ENCODE measurements at places on chromosomes 16 and 17.

- DNase-seq = no peak
Measured at GRCh38 chr17:79919164-79919585, 79.9 kb upstream of the CBX4 start.

DNA sequence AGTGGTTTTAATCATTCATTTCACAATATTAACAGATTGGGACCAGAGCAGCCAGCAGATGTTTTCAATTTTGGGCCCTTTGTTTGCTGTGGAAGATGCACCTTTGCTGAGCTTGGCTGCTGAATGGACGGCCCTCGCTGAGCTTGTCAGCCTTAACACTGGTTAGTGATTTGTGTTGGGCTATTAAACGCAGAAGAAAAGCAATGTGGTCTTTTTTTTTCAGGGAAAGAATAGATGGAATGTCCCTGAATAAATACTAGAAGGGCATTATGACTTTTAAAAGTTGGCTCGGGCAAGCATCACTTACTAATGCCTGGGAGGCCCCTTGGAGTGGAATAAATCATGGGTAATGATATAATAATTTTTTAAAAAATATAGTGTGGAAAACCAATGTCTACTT, 297.0 kb downstream of the MAP2K6 start:
- no peak for DNase-seq

GRCh38 chr16:28556914-28557320, 3.2 kb downstream of the SGF29 start:
- DNase-seq = no peak

DNA sequence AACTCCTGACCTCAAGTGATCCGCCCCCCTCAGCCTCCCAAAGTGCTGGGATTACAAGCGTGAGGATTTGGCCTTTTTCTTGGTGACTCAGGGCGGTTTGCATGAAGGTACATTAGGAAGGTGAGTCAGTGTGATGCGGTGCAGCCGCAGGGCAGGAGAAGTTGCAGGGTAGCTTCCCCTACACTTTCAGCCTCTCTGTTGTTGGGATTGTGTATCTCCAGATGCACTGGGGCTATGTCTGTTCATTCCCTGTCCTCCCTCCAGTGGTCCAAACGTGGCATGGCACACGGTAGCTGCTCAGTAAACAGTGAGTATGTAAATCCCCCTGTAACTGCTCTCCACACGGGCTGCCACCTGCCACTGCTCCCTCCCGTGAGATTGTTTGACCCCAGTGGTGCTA, 109.1 kb upstream of the CDC42EP4 start:
- peak; percentile 62 for DNase-seq

DNA sequence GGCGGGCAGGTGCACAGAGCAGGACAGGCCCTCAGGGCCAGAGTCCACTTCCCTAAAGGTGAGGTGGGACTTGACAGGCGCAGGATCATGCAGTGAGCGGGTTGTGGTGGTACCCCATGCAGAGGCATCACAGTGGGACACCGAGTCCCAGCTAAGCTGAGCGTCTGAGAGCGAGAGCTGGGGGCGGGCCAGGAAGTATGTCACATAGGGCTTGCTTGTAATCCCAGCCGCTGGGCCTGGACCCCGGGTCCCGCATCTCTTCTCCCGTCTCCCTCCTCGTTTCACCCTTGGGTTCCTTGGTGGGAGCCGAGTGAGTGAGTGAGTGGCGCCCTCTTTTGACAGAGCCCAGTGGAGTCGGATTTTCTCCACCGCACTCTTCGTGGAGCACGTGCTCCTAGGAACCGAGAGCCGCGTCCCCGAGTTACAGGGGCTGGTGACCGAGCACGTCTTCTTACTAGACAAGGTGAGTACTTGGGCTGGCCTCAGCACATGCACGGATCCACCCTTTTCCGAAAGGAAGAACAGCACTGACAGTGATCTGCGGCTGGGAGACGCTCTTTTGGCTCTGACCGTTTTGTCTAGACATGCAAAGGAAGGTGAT, 50.8 kb upstream of the ENDOV start:
- peak; percentile 68 for DNase-seq

DNA sequence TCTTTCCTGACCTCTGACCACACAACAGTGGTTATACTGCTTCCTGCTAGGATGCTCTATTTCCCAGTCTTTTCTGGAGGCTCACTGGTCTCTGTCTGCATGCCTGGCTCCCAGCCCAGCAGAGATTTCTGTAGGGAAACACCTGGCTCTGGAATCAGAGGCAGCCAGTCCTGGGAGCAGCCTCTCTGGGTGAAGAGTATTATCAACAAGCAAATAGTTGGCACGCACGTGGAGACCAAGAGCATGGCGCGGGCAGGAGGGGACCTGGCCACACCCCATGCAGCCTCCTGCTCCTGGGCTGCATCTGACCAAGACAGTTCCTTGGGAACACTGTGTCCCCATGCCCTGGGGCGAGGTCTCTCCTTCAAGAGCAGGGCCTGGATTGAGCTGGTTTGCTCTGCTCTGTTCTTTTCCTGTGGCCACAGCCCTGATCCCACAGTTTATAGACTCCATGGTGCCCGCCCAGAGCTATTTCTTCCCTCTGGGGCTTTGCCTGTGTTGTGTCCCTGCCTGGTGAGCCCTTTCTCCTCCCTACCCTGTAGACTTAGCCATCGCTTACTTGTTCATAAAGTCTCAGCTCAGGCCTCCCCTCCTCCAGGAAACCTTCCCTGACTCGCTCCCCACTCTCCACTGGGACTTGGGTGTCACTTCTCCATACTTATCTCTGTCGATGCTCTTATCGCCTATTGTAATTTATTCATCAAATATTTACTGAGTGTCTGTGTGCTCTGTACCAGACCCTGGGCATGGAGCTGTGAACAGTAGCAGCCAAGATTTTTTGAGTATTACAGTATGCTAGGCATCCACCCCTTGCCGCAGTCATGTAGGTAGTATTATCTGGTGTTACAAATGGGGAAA, 60.6 kb downstream of the SCNN1B start:
- DNase-seq = no peak

GRCh38 chr16:89102041-89102471, 8.4 kb downstream of the ACSF3 start:
- DNase-seq = no peak

DNA sequence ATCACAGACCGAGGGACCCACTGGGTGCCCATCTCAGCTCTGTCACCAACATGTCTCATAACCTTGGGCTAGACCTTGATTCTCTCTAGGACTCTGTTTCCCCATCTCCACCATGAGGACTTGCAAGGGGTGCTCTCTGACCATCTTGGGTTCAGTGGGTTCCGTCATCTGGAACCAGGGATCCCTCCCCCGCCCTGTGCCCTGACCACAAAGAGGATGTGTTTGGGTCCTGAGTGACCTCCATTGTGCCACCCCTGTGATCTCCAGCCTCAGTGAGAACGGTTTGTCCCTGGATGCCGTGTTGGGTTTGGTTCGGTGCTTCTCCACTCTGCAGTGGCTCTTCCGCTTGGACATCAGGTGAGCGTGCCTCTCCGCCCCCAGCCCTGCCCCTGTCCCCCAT, 49.1 kb upstream of the CPNE2 start:
- DNase-seq = no peak

- no peak for DNase-seq
Measured at GRCh38 chr16:5837007-5837670, 739.5 kb upstream of the EEF2KMT start.

- no peak for DNase-seq
Measured at GRCh38 chr17:45384789-45385262, 47.8 kb downstream of the ARHGAP27 start.

DNA sequence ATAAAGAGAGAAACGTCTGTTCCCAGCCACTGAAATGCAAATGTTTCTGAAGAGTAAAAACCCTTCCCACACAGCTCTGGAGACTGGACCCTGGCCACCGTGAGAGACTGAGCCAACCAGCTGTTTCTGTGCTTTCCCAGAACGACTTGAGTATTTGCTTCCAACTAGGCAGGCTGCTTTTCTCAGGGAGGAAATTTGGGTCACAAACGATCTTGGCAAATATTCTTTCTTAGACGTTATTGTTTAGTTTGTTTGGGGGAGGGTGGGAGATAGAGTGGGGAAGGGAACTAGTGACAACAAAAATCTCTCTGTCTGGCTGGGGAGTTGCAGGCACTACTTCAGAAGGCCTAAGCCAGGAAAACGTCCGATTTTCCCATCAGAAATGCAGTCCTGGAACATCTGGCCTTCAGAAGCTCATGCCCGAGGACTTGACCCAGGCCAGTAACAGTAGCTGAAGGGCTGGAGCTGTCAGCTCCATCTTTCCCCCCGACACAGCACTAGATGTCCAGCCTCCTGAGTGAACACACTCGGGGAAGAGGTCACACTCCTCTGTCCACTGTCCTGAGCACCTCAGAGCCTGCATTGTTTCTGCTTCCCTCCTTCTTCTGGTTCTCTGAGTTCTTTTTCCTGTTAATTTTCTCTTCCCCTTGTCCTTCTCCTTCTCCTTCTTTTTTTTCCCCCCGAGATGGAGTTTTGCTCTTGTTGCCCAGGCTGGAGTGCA, 4.0 kb downstream of the CCDC92B start:
- no peak for DNase-seq

GRCh38 chr16:14289692-14290340, 218.7 kb downstream of the MRTFB start:
- peak; percentile 64 for DNase-seq

GRCh38 chr17:55159251-55159650, 105.5 kb upstream of the HLF start:
- DNase-seq = no peak

DNA sequence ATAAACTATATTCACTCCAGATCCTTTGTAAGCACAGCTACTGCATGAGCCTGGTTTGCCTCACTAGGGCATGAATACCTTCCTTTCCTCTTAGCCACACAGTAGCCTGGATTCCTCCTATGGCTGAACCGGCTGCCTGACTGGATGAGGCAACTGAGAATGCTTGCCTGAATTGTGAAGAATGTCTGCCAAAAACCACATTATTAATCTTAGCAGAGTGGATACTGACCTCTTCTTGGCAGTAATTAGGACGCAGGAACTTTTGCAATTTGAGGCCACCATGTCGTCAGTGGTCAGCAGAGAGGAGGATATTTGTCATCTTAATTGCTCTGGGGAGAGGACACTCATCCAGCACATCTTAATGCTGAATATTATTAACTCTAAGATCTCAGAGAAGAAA, 651.8 kb upstream of the GOT2 start:
- no peak for DNase-seq

GRCh38 chr17:46011711-46012505, 12.9 kb downstream of the STH start:
- no peak for DNase-seq

GRCh38 chr16:55527885-55528284, 19.0 kb downstream of the LPCAT2 start:
- DNase-seq = no peak

DNA sequence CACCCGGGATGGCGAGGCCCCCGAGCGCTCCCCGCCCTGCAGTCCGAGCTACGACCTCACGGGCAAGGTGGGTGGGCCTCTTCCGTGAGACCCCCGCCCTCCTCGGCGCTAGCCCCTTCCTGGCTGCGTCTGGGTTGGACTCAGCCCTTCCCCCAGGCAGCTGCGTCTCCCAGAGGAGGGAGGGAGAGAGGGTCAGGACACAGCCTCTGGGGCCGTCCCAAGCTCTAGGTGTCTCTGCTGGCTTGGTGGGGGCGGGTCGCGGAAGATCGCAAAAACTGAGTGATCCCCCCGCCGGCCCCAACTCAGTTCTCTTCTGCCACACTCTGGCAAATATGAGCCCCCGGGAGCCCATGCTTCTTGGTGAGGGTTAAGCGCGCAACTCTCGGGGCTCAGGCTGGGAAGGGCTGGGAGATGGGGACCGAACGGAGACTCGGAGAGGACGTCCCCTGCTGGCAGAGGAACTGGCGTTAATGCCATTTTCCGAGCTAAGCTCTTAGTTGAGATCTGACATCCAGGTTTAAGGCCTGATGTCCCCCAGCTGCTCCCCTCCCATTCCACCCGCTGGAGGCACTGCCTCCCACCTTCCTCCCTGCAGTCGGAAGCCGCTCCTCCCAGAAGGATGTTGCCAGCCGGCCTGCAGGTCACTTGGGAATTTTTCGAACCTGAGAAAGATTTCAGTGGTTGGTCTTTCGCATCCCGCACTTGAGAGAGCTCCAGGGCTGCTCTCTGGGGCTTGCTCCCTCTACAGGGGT, 419 bp downstream of the RAB37 start:
- DNase-seq = peak; percentile 62

DNA sequence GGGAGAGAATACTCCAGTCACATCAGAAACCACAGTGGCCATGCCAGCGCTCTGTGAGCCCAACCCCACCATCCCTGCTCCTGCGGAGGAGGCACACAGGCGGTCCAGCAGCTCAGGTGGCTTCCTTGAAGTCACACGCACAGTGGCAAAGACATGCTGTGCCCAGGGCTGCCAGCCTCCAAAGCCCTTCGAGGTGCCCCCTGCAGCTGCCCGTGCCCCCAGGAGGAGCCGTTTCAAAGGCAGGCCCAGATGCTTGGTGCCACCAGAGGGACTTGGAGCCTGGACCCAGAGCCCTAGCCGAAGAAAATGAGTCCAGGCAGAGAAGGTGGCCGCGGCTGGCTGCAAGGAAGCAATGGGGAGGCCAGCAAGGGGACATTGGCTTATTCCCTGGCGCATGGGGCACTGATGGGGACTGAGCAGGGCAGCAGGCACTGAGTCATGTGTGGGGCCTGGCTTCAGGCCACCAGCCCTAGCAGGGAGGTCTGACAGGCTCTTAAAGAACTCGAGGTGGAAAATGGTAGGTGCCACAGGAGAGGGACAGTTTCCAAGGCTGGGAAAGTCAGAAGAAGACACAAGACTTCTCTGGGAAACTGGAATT, 17.2 kb upstream of the CACNG1 start:
- DNase-seq = no peak

DNA sequence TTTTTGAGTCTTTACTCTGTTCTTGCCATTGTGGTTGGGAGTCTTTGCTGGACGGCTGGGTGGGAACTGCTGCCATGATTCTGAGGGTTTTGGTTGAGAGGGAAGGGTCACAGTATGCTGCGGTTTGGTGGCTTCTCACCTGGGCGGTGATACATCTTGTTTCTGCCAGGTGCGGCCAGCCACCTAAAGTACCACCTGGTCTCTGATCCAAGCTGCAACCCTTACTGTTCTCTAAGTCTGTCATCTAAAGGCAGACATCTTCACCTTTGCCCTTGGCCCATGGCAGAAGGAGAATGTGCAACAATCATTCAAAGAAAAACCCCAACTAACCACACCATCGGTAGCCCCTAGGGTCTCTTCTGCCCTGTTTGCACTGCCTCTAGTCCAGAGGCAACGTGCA, 19.6 kb upstream of the MPO start:
- no peak for DNase-seq

DNA sequence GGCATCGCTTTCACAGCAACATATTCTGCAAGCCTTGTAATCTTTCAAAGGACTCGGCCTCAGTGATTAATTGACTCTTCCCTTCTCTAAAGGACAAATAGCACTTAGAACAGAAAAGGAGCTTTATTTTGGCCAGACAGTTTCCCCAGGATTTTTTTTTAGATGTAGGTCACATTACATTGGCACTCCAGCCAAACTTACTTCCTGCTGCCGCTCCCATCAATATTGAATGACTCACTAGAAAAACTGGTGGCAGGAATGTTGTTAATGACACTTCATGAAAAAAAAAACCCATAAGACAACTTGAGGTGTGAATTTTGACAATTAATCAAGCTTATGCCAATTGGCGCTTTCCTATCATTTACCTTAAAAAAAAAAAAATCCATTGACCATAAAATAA, 432.6 kb downstream of the TOX3 start:
- DNase-seq = no peak
